Thymus (tissue), 14 donors: ENCODE measurements at places on chromosomes 11 and 22. TPM values are rescaled to one million over a fixed set of nuclear protein-coding genes. Genes with fewer than 3 reads are reported as not detected.
A peak's percentile ranks its signal among the peaks of the same experiment; 100 is the strongest.

DNA sequence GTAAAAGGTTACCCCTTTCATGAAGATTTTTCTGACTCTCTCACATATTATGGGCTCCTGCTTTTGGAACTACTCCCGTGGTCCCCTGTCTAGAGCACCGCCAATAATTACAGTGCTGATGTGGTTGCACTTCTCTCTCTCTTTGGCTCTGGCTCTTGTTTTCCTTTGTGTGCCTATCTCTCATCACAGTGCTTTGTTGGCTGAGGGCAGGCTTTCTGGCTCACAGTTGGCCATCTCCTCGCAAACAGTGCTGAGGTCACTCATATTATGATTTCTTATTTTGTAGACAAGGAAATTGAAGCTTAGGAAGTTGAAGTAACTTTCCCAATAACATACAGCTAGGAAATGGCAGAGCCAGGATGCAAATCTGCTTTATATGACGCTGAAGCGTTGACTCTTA is 192.5 kb downstream of the DDX10 start:
- H3K4me3 ChIP-seq = no peak overlapping the region
- H3K4me1 ChIP-seq = peaks cover 5% of the 10 kb centered on the region
- no peaks in the 10 kb centered on the region for H3K27me3 ChIP-seq
- no peaks in the 10 kb centered on the region for H3K36me3 ChIP-seq
- H3K27ac ChIP-seq = no peak overlapping the region
- no peak for DNase-seq

DNA sequence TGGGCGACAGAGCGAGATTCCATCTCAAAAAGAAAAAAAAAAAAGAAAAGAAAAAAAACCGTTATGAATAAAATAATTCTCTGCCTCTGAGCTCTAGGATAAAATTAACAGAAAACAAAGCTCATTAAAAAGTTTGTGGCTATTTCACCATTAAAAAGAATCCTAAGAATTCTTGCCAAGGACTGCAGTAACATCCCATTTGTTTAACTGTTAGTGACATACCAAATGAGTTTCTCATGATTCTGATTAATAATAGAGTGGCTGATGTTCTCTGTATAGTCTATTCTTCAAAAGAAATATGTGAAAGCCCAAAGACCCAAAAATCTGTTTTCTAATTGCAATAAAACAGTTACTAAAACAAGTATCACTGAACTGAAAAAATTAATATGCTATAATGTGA is 19.7 kb downstream of the CLNS1A start:
- H3K27me3 ChIP-seq = no peaks in the 10 kb centered on the region
- H3K36me3 ChIP-seq = peaks cover 22% of the 10 kb centered on the region
- no peaks in the 10 kb centered on the region for H3K4me1 ChIP-seq
- no peak overlapping the region for H3K27ac ChIP-seq
- DNase-seq = no peak

DNA sequence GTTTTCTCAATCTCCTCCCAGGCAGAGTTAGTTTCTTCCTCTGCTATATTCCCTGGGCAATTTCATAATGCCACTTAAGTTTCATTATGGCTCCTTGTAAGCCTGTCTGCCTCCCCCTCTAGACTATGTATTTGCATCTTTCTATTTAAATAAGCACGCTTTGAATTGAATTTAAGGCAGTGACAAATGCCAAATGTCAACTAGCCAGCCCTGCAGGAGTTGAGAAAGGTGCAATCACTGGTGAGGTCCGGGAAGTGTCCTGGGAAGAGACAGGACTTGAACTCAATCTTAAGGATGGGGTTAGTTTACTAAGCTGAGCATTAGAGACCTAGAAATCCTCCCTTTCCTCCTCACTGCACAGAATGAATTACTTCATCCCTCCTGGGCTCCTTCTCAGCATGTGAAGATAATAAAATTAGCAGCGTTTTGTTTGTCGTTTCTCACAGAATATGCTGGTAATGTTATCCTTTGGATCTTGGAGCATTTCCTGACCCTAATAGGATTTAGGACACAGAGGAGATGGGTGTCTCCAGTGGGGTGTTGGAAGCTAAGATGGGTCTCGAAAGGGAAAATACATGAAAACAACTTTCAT is 1.6 kb downstream of the TCP11L1 start:
- peaks cover 14% of the 10 kb centered on the region for H3K36me3 ChIP-seq
- no peak overlapping the region for H3K4me3 ChIP-seq
- H3K27ac ChIP-seq = peak overlapping the region; percentile 31
- H3K4me1 ChIP-seq = peaks cover 10% of the 10 kb centered on the region

- DNase-seq = no peak
- H3K27me3 ChIP-seq = no peaks in the 10 kb centered on the region
- no peak overlapping the region for H3K4me3 ChIP-seq
- no peaks in the 10 kb centered on the region for H3K36me3 ChIP-seq
These were observed 40.9 kb downstream of the SHISAL1 start for GRCh38 chr22:44271732-44272400.

Gene SCGB2A2
- polyA plus RNA-seq = 38.8 TPM

Gene OR51E2
- polyA plus RNA-seq = 0.57 TPM

- H3K36me3 ChIP-seq = no peaks in the 10 kb centered on the region
- no peak overlapping the region for H3K4me3 ChIP-seq
- DNase-seq = no peak
These were observed 109.5 kb downstream of the SNX19 start for GRCh38 chr11:130806746-130807145.

DNA sequence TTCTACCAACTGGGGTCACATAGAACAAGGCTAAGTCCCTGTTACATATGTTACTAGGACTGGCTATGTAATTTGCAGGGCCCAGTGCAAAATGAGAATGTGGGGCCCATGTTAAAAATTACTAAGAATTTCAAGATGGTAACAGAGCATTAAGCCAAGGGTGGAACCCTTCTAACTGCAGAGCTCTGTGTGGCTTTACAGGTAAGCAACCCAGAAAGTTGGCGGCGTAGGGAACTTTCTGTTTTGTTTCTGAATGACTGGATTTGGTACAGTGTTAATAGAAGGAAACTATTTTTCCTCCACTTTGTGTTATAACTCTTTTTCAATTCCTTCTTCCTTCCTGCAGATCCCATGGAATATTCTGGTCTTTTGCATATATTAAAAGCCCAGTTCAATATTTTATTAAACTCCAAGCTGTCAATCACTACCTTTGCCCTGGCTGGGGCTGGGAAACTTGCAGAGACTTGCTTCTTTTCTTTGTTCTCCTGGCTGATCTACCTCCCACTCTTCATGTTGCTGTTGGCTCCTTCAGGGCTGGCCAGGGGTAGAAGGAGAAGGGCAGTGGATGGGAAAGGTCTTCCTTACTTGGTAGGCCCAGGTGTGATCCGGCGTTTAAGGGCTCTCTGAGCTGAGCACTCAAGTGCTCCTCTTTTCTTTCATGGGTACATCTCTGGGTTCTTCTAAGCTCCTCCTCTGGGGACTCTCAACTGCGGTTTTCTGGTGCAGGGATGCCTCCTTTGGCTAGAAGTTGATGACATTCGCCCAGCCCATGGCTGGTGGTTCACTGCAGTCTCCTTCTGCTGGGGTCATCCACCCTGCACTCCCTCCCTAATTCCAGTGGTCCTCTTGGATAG is 67.7 kb downstream of the SNX19 start:
- H3K4me1 ChIP-seq = no peaks in the 10 kb centered on the region
- H3K27me3 ChIP-seq = no peaks in the 10 kb centered on the region
- no peaks in the 10 kb centered on the region for H3K36me3 ChIP-seq
- no peak overlapping the region for H3K27ac ChIP-seq
- DNase-seq = no peak
- H3K4me3 ChIP-seq = no peak overlapping the region

Gene CELSR1
- 9.4 TPM for polyA plus RNA-seq

Gene MAPK8IP2
- 0.96 TPM for polyA plus RNA-seq

Gene NLRP14
- 0.09 TPM for polyA plus RNA-seq

Gene SYNGR1
- polyA plus RNA-seq = 6.1 TPM

DNA sequence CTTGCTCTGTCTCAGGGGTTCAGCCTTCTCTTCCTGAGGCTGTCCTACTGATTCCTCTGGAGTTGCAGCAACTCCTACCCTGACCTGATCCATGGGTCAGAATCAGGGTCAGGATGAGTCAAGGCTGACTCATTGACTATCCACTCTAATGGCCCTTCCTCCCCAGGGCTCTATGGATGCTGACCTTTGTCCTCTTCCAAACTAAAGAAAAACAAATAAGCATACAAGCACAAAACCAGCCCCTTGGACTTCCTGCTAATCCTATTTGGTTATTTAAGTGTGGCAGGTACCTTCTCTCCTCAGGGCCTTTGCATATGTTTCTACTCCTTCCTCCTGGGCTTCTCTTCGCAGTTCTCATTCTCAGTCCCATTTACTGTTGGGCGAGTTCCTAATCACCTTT is 204.5 kb upstream of the NAV2 start:
- no peak overlapping the region for H3K4me3 ChIP-seq
- no peaks in the 10 kb centered on the region for H3K4me1 ChIP-seq
- H3K27me3 ChIP-seq = no peaks in the 10 kb centered on the region
- H3K27ac ChIP-seq = no peak overlapping the region
- no peaks in the 10 kb centered on the region for H3K36me3 ChIP-seq

DNA sequence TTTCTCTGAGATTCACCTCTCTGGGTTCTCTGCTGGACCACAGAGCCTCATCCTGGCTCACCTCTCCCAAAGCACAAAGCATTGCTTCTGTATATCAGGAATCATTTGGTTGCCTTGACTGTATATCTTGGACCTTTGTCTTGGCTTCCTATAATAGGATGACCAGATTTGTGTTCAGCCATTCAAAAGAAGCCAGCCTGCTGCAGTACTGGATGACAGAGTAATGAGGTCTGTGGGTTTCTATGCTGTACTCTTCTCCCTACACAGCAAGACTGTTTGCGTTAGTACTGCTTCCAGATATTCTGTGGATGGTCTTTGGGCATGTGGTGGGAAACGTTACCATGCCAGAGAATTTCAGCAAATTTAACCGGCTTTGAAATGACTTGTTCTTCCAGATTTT is 39.8 kb downstream of the ARFGAP2 start:
- H3K4me3 ChIP-seq = no peak overlapping the region
- H3K36me3 ChIP-seq = no peaks in the 10 kb centered on the region
- H3K27ac ChIP-seq = no peak overlapping the region
- no peak for DNase-seq

Gene MS4A3
- polyA plus RNA-seq = 2.2 TPM

- no peak for DNase-seq
- H3K27me3 ChIP-seq = no peaks in the 10 kb centered on the region
- H3K4me3 ChIP-seq = no peak overlapping the region
These were observed 137.7 kb downstream of the ATG16L2 start for GRCh38 chr11:72951888-72952287.

Gene ANGPTL5
- polyA plus RNA-seq = 0.16 TPM

- no peaks in the 10 kb centered on the region for H3K27me3 ChIP-seq
- H3K36me3 ChIP-seq = no peaks in the 10 kb centered on the region
- no peak for DNase-seq
- peak overlapping the region; percentile 77 for H3K27ac ChIP-seq
- no peaks in the 10 kb centered on the region for H3K4me1 ChIP-seq
These were observed 41.4 kb upstream of the ZBED5 start for GRCh38 chr11:10899121-10899830.

GRCh38 chr11:102279641-102280170 is 37.6 kb upstream of the BIRC3 start:
- peaks cover 6% of the 10 kb centered on the region for H3K4me1 ChIP-seq
- H3K27ac ChIP-seq = no peak overlapping the region
- DNase-seq = peak; percentile 31

Gene RCOR2
- polyA plus RNA-seq = 0.87 TPM

DNA sequence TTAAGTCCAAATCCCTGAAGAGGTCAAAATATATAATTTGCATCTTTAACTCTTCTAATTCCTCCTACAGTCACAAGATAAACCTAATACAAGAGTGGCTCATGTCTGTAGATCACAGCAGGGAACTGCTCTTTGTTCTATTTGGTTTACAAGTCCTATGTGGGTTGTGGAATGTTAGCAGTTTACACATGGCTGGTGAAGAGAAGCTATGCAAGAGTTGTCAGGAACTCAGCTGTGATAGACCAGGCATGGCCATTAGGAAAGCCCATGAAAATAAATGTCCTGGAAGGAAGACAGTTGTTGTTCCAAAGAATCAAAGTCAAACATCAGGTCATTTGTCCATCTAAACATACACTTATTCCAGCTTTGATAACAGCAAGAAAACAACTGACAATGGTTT is 312.4 kb upstream of the PITPNB start:
- H3K27ac ChIP-seq = no peak overlapping the region
- no peaks in the 10 kb centered on the region for H3K36me3 ChIP-seq
